ENCODE measurements at places on chromosomes 16 and 17.

- peak; percentile 74 for DNase-seq
Observed at GRCh38 chr17:54891176-54891821, 9.4 kb upstream of the TOM1L1 start.

GRCh38 chr17:2704890-2705248, 6.7 kb downstream of the CLUH start:
- DNase-seq = no peak

GRCh38 chr16:89431158-89431584, 59.2 kb downstream of the ANKRD11 start:
- DNase-seq = no peak

- DNase-seq = no peak
Observed at GRCh38 chr17:74373838-74374606, 6.7 kb downstream of the GPR142 start.

- DNase-seq = no peak
Observed at GRCh38 chr16:71707199-71707598, 17.3 kb downstream of the PHLPP2 start.

DNA sequence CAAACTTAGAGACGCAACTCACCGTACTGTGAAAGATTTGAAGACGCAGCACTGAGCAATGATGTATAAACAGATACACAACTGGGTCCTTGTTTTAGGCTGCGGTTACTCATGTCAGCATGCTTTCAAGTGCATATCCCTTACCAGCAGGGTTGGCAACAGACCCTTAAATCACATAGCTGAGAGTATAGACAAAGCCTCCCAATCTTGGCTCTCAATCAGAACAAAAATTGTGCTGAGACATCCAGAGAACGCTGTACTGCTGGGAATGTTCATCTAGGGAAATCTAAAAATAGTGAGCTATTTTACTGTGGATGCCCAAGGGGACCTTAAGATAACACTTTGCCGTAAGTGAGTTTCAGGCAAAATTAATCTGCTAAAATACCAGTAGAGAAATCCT, 84.4 kb upstream of the NUDT7 start:
- DNase-seq = no peak

- DNase-seq = no peak
Observed at GRCh38 chr16:58634265-58634802, 4.7 kb upstream of the CNOT1 start.

GRCh38 chr17:2797226-2797625, 988 bp downstream of the RAP1GAP2 start:
- no peak for DNase-seq

- DNase-seq = no peak
Observed at GRCh38 chr17:33152783-33153182, 140.3 kb downstream of the ASIC2 start.

DNA sequence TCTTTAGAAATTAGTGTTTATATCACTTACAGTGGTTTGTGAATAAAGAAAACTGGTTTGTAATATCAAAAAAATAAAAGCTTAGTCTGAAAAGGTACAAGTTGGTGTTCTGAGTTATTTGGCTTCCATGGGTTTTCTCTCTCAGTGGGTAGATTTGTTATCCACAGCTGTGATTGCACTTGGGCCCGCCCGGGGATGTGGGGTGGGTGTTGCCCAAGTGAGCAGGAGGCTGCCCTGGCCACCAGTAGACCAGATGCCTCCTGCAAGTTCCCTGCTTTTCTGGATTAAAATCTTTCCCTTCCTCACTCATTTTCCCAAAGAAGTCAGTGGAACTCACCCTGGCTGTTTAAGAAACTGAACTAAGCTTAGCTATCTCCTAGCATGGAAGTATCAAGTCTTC, 380.6 kb downstream of the RBFOX1 start:
- DNase-seq = no peak

- DNase-seq = peak; percentile 77
Observed at GRCh38 chr16:67241008-67241900, 6.0 kb downstream of the FHOD1 start.

DNA sequence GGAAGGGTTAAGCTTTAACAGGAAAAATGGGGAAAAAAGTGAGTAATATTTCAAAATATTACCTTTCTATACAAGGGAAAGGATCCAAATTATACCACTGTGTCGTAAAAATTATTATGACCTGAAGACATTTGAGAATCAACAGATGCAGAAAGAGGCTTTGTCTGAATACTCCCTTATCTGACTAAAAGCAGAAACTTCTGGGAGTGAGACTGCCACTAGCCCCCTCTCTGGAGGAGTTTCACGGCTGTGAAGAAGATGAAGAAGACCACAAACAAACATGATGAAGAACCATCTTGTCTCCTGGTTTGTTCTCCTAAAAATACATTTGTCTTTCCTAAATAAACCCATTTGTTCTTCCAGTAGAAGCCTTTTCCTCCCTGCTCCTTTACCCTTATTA, 29.4 kb downstream of the CNTROB start:
- DNase-seq = no peak

GRCh38 chr17:30228011-30228410, 7.5 kb downstream of the SLC6A4 start:
- no peak for DNase-seq

- DNase-seq = no peak
Observed at GRCh38 chr17:44655983-44656710, at the start of gene MEIOC. Gene MEIOC (plus strand): TSS chr17:44656468. CDS start chr17:44656614, 146 bp downstream.

- DNase-seq = no peak
Observed at GRCh38 chr16:68737046-68737729, at the start of gene CDH1. Gene CDH1 (plus strand): TSS chr16:68737292. CDS start chr16:68737416, 124 bp downstream.

GRCh38 chr16:68310437-68310773, 341 bp downstream of the SLC7A6OS start:
- DNase-seq = no peak

- no peak for DNase-seq
Observed at GRCh38 chr16:54055191-54055590, 231.4 kb downstream of the IRX3 start.

DNA sequence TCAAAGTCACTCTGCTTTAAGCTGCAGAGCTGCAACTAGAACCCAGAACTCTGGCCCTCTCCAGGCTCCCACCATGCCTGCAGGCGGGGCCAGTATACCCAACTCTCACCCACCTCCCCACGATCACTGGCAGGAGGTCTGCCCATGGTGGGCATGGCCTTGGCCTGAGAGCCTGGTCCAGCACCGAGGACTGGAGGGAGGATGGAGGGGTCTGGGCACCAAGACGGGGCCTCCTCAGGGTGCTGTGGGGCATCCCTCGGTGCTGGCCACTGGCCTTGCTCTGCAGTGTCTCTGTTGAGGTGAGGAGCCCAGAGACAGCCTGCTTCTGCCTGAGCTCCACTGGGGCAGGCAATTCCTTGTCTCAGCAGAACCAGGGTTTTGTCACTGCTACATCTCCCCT, 1.5 kb upstream of the KRT16 start:
- no peak for DNase-seq

DNA sequence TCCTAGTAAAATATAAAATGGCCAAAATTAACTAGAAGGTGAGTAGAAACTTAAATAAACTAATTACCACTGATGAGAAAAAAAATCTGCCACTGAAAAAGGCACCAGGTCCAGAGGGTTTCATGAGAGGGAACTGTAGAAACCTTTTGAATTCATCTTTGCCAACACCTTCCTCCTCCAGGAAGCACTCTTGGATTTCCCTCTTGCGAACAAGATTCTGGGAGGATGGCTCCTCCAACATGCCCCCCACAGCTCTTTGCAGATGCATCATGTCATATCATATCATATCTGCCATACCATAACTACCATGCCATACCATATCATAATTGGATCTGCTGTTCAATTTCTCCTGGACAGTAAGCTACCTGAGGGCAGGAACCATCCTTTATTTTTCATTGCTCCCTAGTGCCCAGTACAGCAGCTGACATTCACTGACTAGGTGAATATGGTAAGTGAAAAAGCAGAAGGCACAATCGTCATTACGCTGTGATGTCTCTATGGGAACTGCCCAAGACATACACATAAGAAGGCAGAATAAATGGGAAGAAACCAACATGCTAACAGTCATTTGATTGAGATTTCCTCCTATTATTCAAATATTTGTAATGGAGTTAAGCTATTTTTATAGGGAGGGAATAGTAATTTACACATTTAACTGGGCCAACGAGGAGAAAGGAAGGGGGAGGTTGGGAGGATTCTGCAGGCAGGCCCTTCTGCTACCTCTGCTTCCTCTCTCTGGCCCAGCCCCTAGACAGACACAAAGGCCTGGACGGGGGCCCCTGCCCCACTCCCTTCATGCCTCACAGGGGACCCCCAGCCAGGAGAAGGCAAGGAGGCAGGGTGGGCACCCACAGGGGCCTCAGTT, 110.1 kb upstream of the SMURF2 start:
- no peak for DNase-seq

DNA sequence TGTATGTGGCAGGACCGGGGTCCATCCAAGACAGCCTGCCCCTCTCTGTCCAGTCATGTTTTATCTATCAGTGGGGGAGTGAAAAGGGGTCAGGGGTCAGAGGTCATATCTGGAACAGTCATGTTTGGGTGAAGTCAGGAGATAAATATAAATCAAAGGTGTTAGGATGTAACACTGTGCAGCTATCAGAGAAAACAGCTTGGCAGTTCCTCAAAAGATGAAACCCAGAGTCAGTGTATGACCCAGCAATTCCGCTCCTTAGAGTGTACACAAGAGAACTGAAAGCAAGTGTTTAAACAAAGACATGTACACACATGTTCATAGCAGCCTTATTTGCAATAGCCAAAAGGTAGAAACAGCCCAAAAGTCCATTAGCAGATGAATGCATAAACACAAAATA, 361.3 kb downstream of the FOXL1 start:
- DNase-seq = no peak

DNA sequence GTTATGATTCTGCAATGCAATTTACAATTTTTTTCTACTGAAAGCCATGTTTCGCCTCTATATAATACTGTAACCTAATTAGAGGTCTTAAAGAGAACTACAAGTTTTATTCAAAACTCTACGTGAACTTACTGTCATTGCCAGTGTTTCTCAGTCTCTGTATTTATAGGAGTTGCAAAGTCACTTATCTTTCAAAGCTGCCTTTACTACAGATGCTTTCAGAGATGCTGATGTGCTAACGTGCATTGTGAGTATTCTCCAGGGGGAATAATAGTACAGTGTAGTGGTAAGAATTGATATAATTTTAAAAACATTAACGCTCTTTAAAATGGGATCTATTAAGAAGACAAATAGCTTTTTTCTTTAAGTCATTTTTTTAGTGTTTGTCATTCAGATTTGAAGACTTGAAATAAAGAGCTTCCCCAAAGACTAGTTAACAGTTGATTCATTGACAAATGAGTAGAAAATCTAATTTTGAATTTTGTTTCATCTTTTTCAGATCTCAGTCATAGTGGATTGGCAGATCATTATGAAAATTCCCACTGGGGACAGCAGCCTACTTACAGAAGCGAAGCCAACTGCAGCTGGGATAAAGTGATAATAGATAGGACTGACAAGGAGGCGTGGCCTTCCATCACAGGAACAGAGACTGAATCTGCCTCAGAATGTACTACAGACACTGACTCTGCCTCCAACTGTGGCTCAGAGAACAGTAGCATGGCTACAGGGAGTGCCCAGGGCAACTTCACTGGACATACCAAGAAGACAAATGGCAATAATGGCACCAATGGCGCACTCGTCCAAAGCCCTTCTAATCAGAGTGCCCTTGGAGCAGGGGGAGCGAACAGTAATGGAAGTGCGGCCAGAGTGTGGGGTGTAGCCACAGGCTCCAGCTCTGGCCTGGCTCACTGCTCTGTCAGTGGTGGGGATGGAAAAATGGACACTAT, 79.9 kb downstream of the TMC6 start:
- DNase-seq = no peak

- no peak for DNase-seq
Observed at GRCh38 chr17:29041091-29041490, 1.9 kb upstream of the PIPOX start.

GRCh38 chr17:16286009-16286946, 67.0 kb downstream of the CENPV start:
- peak; percentile 71 for DNase-seq

DNA sequence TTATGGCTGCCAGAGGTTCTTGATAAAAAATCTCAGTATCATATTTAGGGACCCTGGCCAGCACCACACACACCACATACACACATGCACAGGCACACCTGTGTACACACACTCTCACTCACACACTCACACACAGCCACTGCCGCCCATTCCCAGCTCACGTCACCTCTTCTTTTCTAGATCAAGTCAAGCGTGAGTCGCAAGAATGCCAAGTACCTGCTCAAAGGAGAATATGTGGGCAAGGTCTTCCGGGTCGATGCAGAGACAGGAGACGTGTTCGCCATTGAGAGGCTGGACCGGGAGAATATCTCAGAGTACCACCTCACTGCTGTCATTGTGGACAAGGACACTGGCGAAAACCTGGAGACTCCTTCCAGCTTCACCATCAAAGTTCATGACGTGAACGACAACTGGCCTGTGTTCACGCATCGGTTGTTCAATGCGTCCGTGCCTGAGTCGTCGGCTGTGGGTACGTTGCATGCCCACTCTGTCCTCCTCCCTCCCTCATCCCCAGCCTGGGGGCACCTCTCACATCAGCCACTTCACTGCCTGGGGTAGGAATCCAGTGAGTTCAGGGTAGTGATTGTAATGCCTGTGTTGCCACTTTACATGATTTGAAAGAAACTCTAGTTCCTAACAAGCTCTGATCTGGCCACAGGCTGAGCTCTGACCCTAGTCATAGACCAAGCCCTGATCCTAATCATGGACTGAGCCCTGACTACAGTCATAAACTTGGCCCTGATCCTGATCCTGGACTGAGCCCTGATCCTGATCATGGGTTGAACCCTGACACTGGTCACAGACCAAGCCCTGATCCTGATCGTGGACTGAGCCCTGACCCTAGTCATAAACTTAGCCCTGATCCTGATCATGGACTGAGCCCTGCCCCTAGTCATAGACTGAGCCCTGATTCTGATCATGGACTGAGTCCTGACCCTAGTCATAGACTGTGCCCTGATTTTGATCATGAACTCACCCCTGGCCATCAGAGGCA, 20.4 kb downstream of the CDH5 start:
- no peak for DNase-seq

DNA sequence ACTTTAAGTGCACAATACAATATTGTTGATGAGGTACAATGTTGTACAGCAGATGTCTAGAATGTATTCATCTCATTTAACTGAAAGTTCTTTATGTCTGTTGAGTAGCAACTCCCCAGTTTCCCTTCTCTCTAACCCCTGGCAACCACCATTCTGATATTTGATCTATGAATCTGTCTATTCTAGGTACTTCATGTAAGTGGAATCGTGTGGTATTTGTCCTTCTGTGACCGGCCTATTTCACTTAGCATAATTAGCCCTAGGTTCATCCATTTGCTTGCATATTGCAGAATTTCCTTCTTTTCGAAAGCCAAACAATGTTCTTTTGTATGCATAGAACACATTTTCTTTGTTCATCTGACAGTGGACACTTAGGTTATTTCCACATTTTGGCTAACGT, 10.8 kb downstream of the RGS9 start:
- no peak for DNase-seq

DNA sequence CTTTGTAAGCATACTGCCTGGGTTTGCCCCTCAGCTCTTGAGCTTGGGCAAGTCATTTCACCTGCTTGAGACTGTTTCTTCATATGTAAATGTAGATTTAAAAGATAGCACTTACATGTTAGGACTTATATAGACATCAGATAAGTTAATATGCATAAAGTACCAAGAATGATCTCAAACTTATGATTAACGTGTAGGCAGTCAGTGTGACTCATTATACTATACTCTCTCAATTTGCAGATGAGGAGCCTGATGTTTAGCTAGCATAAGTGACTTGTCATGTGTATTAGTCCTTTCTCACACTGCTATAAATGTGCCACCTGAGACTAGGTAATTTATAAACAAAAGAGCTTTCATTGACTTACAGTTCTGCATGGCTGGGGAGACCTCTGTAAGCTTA, 690.5 kb downstream of the KCNJ2 start:
- DNase-seq = no peak

GRCh38 chr17:35998756-35999155, 2.6 kb downstream of the CCL15 start:
- DNase-seq = no peak

All from H54 (cell line).